ENCODE measurements at places on chromosomes 1 and 21.

- DNase-seq, result peak; percentile 77
These were observed 15.2 kb downstream of the BCAN start for GRCh38 chr1:156656806-156657740.

DNA sequence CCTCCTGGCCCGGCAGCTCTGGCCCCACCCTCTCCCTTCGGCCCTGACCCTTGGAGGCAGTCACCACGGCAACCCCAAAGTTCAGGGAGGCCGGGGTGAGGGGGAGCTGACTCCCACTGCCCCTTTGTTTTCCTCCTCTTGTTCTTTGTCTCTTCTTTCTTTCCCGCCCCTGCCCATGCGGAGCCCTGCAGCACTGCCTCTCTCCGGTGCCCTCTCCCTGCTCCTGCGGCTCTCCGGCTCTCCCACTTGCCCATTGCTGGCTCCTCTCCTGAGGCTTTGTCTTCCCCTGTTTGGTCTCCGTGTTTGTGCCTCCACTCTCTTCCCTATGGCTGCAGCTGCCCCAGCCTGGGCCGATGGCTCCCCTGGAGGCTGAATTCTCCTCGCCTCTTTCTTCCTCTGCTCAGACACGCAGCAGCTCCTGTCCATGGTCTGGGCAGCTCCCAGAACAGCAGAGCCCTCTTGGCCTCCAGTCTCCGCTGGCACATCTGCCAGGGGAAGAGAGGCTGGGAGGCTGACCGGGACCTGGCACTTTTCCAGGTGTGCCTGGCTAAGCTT lies 5.8 kb downstream of the CELSR2 start:
- no peak for DNase-seq

DNA sequence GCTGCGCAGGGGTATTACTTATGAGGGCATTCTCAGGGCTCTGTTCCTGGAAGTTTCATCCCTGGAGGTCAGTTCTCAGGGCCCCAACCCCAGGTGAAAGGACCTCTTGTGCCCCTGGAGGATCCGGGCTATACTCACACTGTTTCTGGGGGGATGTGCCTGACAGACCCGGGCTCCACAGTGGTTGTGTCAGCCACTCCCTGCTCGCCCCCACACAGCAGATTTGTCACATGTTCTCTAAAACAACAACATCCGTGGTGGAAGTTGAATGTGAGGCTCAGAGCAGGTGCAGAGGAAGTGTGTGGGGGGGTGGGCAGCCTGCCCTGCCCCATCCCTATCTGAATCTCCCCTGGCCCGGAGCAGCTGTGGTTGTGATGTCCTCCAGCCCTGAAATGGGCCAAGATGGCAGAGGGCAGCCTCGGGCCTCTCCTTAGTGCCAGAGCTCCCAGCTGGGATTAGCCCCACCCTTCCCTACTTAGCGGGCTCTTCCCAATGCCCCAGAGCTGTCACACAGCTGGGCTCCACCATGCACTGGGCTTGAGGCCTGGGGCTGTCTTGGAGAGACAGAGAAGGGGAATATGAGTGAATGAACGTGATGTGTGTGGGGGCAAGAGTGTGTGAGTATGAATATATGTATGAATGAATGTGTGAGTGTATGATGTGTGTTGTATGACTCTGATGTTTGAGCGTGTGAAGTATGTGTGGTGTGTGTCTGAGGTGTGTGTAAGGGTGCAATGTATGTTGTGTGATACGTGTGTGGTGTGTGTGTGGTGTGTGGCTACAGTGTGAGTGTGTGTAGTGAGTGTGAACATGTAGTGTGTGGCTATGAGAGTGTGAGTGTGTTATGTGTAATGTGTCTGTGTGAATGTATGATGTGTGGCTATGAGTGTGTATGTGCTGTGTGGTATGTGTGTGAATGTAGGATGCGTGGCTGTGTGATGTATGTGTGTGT lies 1.5 kb upstream of the FCMR start:
- peak; percentile 31 for DNase-seq

GRCh38 chr1:110645211-110645610 lies 29.5 kb downstream of the KCNA3 start:
- DNase-seq, result no peak

- peak; percentile 35 for DNase-seq
These were observed 89.0 kb downstream of the PSMG1 start for GRCh38 chr21:39094087-39094780.

All from hematopoietic multipotent progenitor cell treated with erythropoietin and hydrocortisone succinate and interleukin-3 and kit ligand, for 6 days (in vitro differentiated cells).